ENCODE measurements at places on chromosomes 16 and 17.

GRCh38 chr16:52308051-52308450 lies 238.9 kb downstream of the TOX3 start:
- no peak for DNase-seq

GRCh38 chr16:86508947-86509758 lies 1.2 kb upstream of the FOXF1 start:
- no peak for DNase-seq

DNA sequence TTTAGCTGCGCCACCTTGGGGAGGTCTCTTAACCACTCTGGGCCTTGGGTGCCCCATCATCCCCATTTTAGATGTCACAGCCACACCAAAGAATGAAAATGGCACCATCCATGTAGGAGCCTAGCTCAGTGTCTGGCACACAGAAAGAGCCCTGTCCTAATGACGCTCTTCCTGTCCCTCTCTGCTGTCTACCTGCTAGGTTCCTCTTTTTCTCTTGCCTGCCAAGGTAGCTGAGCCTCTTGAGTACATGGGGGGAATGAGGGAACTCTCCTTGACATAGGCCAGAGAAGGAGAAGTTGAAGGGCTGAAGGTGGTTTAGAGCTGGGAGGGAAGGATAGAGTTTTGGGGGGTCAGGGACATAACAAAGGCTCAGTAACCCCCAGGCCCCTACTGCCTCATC lies 1.8 kb downstream of the RUNDC3A start:
- DNase-seq, result peak; percentile 65

DNA sequence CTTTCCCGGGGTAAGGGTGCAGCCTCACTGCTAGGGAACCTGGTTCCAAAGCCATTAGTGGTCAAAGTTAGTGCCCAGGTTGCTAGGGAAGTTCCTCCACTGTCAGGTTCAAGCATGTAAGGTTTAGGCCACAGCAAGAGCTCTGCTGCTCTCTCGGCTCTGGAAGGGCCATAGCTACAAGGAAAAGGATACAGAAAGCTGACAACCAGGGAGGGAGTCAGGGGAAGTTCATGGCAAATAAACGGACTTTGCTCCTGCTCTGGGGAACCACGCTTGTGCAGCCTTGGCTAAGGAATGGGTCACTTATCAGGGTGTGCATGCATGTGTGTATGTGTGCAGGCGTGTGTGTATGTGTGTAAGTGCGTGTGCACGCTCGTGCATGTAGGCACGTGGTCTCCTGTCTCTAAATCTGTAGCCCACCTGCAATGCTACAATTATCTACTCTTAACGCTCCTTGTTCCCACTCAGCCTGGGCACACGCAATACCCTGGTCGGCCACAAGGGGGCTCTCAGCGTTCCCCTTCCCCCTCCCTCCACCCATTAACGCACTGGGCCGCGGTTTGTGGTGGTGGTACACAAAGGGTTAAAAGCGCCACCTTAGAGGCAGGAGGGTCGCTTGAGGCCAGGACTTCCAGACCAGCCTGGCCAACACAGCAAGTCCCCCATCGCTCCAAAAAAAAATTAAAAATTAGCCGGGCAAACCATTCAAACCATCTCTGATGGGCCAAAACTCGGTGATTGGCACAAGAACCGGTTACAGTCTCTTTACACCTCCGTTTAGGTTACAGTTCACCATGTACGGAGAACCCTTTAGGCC lies 48.4 kb upstream of the KDM8 start:
- peak; percentile 60 for DNase-seq

DNA sequence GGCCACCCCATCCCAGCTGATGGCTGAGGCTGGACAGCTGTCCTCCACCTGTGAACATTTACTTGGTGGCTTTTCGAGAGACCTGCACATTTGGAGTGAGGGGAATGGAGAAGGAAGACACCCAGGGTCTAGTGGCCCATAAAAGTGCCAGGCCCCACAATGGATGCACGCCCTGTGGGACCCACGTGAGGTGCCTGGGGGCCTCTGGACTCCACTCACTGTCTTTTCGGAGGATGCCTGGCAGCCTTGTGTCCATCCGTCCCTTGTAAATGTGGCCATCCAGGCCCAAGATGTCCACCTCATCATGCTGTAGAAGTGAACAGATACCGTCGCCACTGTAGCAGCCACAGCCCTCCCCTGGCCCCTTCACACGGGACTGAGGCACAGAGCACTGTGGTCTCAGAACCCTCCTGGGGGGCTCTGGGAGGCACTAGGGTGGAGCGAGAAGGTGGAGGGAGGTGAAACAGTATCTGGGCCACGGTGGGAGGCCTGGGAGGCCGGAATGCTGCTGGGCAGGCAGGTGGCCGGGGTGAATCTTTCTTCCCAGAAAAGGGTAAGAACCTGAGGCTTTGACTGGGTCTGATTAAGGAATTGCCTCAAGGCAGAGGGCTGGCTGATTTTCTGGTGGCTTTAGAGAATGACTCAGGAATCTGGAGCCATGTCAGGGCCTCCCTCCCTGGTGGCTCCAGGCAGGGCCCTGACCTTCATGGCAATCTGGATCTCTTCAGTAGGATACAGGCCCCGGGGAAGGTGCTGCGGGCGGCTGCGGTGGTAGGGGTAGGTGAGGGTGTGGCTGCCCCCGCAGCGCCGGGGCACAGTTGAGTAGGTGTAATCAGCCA lies 11.5 kb downstream of the UBALD2 start:
- no peak for DNase-seq

DNA sequence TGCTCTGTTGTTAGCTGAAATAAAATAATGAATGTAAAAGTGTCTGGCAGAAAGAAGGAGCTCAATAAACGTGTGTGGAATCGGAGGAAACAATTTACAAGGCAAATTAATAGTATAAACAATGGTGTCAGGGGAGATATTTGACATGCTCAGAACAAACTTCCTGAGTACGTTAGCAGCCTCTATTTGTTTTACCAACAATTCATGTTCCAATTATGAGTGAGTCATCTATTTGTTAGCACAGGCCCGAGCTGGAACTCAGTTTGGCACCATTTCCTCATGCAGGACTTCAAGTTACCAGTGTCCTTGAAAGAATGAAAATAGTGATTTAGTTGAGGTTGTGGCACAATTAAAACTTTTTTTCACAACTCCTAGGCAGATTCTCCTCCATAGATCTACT lies 9.1 kb downstream of the ASIC2 start:
- DNase-seq, result no peak

- DNase-seq, result no peak
These were observed 179.2 kb downstream of the MAP2K6 start for GRCh38 chr17:69593716-69594115.

GRCh38 chr17:33460781-33461450 lies 167.8 kb upstream of the ASIC2 start:
- DNase-seq, result no peak

DNA sequence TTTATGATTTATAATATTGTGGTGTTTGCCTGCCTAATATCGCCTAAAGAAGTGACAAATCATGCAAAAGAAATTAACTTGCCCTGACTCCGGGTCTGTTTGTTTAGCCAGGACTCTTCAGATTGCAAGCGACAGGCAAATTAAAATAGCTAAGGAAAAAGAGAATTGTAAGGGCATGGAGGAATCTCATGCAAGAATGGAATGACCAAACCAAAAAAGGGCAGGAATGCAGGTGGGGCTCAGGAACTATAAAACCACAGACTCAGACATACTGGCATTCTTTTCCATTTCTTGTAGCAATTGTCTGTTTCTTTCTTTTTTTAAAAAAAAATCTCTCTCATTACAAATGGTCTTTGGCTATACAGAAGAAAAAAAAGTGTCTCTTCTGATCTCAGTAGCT lies 188.1 kb upstream of the XYLT1 start:
- DNase-seq, result no peak

DNA sequence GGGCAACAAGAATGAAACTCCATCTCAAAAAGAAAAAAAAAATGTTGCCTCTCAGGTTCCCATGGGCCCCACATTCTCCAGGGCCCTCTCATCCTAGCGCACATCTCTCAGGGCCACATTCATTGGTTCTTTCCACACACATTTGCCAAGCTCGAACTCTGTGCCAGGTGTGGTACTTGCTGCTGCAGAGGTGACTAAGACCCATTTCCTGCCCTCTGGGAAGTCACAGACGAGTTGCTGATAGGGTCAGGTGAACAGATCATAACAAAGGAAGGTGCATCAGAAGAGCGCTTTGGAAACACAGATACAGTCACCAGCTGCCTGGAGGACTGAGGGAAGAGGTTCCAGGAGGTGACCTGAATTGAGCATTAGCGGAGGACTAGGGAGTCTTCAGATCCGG lies 1.0 kb downstream of the GSDMA start:
- no peak for DNase-seq

GRCh38 chr17:14113137-14113536 lies 43.8 kb downstream of the COX10 start:
- no peak for DNase-seq

- DNase-seq, result no peak
These were observed 192.6 kb upstream of the RPL38 start for GRCh38 chr17:74010903-74011302.

GRCh38 chr17:82384730-82385481 lies 13.3 kb downstream of the UTS2R start:
- no peak for DNase-seq

DNA sequence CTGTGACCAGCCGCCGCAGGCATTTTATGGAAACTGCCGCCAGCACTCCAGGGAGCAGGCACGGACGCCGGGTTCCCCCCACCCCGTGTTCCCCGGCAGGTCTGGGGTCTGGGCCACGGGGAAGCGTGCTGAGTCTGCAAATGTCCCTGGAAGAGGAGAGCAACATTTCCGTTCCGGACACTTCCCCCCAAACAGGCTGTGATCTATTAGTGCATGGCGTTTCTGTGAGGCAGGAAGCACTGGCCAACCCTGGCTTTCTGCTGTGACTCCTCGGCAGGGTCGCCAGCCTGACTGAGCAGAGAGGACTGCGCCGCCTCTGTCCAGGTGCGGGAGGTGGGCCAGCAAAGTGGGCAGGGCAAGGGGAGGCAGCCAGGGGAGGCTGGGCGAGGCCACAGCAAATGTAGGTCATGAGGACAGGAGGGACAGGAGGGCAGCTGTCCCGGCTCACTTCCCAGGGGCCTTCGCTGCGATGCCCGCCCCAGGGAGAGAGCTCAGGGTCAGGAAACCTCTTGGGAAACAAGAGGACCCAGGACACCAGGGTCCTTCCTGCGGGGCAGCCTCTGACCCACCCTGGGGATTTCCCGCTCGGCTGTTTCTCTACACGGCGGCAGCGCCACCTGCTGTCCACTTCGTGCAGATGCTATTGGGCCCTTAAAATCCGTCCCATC lies 9.5 kb downstream of the FOXF1 start:
- peak; percentile 56 for DNase-seq

- DNase-seq, result no peak
These were observed 80.3 kb downstream of the ARHGAP23 start for GRCh38 chr17:38508570-38508950.

DNA sequence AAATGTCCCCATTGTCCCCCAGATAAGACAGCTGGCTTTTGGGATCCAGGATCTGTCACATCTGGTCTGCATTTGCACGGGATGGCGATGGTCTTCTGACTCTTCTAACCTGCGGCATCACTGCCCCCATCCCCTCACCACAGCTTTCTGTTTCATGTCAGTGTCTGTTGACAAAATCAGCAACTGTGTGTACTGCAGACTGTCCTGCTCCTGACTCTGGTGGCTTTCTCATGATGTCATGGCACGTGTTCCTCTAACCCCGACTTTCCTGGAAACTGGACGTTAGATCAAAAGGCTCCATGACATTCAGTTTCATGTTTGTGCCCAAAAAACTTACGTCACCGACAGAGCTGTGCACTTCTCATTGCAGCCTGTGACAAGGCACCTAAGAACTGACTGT lies 30.1 kb upstream of the CPNE2 start:
- DNase-seq, result no peak

GRCh38 chr17:82957469-82957795 lies 117.6 kb upstream of the ZNF750 start:
- DNase-seq, result no peak

GRCh38 chr17:65892912-65893377 lies 299.0 kb downstream of the CEP112 start:
- no peak for DNase-seq

DNA sequence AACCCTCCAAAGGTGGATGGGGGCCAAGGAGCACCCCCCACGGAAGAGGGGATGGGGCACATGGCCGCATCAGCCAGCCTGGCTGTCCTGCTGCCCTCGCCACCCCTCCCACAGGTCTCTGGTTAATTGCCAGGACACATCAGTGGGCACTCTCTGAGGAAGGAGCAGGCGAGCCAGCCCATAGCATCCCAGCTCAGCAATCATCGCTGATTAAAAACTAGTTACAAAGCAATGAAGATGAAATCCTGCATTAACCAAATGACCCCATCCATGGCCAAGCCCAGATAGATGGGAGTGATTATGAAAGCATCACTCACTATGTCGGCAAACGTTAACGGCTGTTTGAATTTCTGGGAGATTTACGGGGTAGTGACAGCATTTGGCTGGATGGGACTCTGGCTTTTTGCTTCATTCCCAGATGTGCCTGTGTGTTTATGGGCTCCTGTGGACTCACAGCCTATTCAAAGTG lies 45.3 kb downstream of the CCDC182 start:
- no peak for DNase-seq

- no peak for DNase-seq
These were observed 101.8 kb downstream of the CBLN1 start for GRCh38 chr16:49179714-49180330.

DNA sequence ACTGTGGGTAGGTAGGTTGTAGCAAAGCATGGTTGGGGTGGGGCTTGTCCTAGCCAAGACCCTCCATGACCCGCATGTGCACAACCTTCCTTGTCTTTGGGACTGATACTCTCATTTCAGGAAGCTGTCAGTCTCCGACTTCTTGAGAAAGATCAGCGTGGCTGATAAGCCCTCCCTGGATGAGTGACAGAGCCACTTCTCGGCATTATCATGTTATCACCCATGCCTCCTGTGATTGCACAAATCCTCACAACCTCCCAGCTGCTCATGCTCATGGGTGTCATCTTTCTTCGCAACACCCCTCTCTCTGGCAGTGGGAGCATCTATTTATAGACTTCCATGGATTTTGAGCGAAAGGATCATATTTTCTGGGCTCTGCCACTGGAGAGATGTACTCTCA lies 314.2 kb downstream of the FOXL1 start:
- no peak for DNase-seq

- no peak for DNase-seq
These were observed 3.4 kb downstream of the VPS4A start for GRCh38 chr16:69314534-69314933.

GRCh38 chr16:49788572-49788971 lies 67.3 kb downstream of the ZNF423 start:
- DNase-seq, result no peak

Data from KBM-7 (cell line).